ENCODE measurements at places on chromosomes 7 and 10.

DNA sequence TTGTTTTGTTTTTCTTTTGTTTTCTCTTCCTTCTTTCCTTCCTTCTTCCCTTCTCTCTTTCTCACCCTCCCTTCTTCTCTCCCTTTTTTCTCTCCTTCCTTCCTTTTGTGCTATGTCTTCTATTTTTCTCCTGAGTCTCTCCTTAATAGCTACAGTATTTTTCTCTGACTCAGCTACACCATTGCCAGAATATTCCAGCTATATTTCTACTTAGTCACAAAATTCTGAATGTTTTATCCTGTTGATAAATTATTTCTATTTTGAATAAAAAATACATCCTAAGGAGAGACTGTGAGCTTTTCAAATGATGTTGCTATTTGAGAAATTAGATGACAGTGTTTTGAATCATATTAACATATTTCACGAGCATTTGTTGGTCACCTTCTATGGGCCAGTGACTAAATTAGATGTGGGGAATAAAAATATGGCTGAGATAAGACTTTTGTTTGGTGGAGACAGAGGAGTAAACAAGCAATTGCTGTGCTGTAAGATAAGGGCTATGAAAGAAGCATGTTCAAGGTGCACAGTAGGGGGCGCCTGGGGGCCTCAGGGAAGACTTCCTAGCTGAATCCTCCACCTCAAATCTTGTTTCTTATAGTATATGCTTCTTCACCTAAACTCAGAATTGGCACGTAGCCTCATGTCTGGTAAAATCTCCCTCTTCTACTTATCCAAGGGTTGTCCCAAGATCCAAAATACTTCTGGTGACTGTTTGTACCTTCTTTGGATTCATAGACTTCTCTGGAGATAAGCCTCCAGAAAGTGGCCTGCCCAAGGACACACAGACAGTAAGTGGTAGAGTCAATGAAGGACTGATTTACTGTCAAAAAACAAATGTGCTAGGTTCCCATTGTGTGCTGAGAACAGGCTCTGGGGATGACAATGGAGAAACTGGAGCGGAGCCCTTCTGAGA, 115.5 kb upstream of the CREB5 start:
- peak; percentile 18 for DNase-seq

DNA sequence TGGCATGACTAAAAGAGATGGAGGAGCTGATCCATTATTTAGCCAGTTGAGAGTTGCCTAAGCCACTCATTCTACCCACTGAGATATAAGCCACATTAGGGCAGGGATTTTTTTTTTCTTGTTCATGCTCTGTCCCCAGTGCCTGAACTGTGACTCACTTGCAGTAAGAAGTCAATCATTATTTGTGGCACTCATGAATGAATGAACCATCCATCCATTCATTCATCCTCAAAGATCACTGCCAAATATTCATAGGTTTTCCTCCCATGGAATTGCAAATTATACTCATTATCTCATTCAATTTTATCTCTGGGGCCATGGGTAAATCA, 22.8 kb upstream of the ARID5B start:
- no peak for DNase-seq

DNA sequence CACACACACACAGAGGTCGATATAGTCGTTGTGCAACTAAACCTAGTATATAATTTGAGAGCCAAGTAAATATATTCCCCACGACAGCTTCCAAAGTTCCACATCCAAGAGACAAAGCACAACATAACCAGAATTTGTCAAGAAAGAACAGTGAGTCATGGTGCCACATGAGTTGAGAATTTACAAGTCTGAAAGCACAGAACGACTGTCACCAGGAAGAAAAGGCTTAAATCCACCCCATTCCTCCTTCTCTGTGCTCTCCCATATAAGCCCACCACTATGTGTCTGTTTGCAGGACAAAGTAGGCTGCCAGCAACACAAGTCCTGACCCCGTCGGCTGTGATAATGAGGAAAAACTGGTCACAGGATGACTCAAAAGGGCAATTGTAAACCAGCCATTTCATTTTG, 32.8 kb downstream of the GSAP start:
- no peak for DNase-seq

- no peak for DNase-seq
Measured at GRCh38 chr7:80637911-80638765, at the start of gene CD36. CD36 (plus strand) TSS chr7:80638642; CDS start chr7:80646741, 8,099 bp downstream.

GRCh38 chr10:12594448-12594944, 245.1 kb downstream of the CAMK1D start:
- DNase-seq: no peak

GRCh38 chr7:87345962-87346371, 503 bp downstream of the CROT start:
- DNase-seq: no peak

DNA sequence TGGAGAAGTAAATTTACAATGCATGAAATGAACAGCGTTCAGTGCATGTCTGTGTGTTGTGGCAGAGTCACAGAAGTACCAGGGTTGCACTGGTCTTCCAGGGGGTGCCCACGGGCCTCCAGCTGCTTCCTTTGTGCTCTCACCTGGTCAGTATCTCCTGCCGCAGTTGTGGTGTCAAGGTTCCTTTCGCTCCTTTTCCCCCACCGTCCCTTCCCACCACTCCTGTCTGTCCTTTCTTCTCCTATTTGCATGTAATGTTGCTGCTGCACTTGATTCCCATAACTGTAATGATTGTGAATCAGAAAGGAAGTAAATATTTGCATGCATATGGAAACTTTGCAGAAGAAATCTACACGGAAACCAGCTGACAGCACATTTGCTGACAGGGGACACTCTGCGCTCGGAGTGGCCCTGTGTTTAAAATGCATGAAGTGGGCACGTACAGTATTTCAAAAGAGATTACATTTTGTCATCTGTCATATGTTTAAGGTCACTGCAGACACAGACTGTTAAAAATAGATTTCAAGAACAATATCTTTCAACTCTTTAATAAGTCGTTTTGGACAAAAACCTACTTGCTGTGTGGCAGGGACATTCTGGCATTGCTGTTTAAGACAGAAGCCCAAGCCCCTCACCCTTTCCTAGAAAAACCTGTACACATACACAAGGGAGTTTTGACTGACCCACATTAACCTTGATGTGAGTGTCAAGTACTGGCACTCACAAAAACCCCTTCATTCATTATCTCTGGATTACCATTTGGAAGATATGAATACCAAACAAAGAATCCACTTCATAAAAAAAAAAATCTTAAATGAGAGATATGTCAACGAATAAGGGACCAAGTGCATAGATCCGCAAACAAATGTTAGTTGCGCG, 336.7 kb upstream of the KLF6 start:
- no peak for DNase-seq

DNA sequence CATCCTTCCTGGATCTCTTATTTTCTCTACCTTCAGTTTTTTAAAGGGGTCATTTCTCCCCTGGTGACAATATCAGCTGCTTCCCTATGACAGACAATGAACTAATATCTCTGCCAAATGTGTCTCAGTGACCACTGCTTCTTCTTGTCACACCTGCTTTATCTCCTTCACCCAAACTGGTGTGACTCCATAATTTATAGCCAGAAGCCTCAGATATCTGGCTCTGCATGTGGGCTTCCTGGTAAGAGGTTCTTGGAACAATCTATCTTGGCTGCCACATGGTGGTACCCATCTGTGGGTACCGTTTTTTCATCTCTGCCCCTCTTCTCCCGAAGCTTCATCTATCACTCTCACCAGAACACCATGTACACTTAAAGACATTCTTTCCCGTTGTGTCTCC, 37.0 kb downstream of the CPVL start:
- DNase-seq: no peak

DNA sequence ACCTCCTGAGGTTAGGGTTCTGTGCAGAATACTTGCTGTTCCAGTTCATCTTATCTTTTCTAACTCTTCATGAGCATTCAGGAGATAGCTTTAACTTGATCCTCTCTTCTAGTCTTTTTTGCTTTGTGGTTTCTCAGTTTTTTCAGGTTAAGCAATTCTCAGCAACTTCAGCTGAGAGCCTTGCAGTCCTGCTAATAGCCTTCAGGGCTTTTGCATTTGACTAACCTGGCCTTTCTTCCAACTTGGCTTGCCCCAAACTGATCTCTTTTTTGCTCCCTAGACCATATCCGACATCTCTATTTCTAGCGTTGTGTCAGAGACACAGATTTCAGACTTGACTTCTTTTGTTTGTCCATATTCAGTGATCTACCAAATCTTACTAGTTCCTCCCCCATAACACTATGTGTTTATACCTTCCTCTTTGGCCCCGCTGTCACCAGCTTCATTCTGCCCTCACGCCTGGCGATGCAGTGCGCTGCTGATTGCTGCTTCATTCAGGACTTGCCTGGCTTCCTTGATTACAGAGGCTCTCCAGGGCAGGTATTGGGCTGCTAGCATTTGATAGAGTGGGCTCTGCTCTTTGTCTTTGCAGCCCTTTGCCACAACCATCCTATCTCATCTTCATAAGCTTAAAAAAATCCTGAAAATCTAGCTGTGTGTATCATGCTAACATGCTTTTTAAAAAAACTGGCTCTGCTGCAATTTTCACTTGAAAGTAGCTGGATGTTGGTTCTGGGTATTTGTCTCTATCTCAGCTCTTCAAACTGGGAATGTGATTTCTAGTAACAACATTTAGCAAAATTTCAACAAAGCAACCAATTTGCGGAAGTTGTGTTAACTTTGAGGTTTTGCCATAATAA, 9.6 kb downstream of the CUL1 start:
- no peak for DNase-seq

DNA sequence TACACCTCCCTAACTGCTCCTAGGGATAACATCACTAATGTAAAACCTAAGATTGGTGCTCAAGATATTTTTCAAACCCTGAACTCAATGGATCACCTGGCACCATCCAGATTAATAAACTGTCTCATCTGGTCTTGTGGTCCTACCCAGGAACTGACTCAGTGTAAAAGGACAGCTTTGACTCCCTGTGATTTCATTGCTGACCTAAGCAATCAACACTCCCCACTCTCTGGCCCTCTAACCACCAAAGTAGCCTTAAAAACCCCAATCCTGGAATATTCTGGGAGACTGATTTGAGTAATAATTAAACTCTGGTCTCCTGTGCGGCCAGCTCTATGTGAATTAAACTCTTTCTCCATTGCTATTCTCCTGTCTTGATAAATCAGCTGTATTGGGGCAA, 6.2 kb upstream of the USP54 start:
- DNase-seq: no peak

DNA sequence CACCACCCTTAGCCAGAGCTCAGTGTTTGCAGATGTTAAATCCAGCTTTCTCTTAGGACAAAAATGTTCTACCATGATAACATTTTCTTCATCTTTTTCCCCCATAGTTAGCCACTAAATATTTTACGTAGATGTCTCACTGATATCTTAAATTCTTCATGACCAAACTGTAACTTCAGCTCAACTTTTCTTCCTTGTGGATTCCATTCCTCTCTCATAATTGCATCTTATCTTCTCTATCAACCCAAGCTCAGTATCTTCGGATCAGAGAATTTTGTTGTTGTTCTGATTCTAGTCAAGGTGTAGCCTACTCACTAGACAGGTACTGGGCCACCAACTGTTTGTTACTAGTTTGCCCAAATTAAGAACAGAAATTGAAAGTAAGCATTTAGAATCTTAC, 60.2 kb downstream of the SHOC2 start:
- DNase-seq: no peak

GRCh38 chr7:55046582-55047342, 27.9 kb downstream of the EGFR start:
- DNase-seq: no peak

DNA sequence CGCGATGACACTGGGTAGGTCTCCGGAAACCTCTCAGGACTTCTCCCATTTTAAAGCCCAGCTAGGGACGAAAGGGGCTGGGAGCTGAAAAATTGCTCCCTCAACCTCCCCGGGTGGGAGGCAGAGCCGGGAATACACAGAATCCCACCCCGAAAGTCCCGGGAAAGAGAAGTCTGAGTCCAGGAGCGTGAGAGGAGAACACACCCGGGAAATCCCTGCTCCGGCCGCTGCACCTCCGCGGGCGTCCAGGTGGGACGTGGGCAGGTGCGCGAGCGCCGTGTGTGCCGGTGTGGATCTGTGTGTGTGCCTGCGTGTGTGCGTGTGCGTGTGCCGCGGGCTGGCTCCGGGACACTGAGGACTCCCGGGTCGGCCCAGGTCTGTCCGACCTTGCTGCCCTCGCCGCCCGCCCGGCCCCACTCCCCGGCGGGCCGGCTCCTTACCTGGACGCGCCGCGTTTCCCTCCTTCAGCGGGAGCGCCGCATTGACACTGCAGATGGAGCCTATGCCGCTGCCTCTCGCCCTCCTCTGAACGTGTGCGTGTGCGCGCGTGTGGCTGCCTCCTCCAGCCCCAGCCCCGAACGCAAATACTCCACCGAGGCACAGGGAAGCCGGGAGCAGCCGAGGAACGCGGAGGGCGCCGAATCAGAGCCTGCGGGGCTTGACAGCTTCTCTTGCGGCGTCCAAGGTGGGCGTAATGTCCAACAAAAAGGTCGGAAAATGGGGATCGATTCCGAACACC, at the start of gene PLXNA4:
TSS of gene PLXNA4 (minus strand) at position 489 of the 739 bp plus-strand sequence. CDS start 67,777 bp downstream, outside the sequence.
- no peak for DNase-seq

DNA sequence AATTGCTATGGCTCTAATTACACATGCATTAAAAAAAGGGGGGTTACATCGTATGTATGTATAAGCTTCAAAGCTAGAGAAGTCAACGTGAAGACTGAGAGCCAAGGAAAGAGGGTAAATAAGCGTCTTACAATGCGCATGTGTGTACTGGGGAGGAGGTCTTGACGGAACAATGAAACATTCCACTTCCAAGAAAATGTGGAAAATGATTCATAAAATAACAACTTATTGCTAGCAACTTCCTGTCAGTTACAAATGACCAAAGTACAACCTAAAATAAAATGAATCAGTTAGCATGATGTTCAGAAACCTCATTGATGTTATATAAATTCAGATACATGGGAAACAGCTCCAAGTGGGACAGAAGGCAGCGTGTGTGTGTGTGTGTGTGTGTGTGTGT, 104.1 kb upstream of the RHEB start:
- no peak for DNase-seq

DNA sequence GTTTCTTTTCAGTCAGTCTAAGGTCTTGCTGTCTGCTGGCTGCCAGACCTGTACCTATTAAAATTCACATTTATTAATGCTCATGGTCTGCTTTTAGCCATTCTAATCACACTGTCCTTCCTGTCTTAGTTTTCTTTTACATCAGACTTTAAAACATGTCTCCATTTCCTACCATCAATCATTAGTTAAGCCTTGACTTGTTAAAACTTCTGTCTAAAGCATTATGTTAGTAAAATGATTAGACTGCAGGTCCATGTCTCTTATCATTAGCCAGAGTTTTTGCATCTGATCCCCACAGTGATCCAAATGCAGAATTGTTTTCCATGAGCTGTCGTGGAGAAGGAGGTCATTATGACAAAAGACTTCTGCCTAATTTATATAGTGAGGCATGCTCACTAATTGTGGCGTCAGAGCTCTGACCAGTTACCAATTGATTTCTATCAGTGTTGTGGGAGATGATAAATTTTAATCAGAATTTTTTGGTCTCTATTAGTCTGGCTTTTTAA, 226.5 kb downstream of the DKK1 start:
- DNase-seq: no peak

GRCh38 chr10:102627291-102627735, 17.0 kb upstream of the TRIM8 start:
- no peak for DNase-seq

DNA sequence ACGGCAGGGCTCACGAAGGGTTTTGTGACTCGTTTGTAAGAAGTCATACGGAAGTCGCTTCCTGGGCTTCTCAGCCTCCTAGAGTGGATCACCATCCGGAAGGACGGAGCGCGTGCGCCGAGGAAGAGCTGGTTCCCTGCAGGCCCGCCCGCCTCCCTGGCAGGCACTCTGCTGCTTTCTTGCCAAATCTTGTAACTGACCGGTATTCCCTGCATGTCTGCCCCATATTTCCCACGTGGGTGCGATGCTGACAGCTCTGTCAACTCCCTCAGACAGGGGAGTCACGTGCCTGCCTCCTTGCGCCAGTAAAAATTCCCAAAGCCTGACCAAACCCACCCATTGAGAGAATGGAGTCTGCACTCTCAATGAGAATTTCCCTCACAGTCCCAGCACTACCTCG, 12.7 kb downstream of the SHH start:
- DNase-seq: no peak

Measured in A549 (cell line).